ENCODE measurements at places on chromosomes 5 and 9. TPM values are rescaled to one million over a fixed set of nuclear protein-coding genes. Genes with fewer than 3 reads are reported as not detected.

APBA1 gene
- total RNA-seq: 0.05 TPM

OR1J2 gene
- not detected for total RNA-seq

C5orf58 gene
- not detected for total RNA-seq

DOCK8 gene
- total RNA-seq: 80.6 TPM

FCN2 gene
- total RNA-seq: not detected

CCDC171 gene
- 0.73 TPM for total RNA-seq

OR1N2 gene
- total RNA-seq: not detected

RNF183 gene
- total RNA-seq: not detected

HEMGN gene
- 0.46 TPM for total RNA-seq

TRIM14 gene
- 32.5 TPM for total RNA-seq

FAM120A gene
- total RNA-seq: 124 TPM

CDH10 gene
- total RNA-seq: not detected

CYSRT1 gene
- not detected for total RNA-seq

TXNDC8 gene
- not detected for total RNA-seq

GABRP gene
- not detected for total RNA-seq

PCDHB9 gene
- not detected for total RNA-seq

RECK gene
- 2.4 TPM for total RNA-seq

SERINC5 gene
- total RNA-seq: 21.5 TPM

IL3 gene
- 94.6 TPM for total RNA-seq

SPINK5 gene
- not detected for total RNA-seq

SPINK13 gene
- not detected for total RNA-seq

PPP3R2 gene
- not detected for total RNA-seq

PDGFRB gene
- 0.40 TPM for total RNA-seq

FCHO2 gene
- total RNA-seq: 0.47 TPM

ZMAT2 gene
- 83.2 TPM for total RNA-seq

PCDH12 gene
- 0.65 TPM for total RNA-seq

SLC28A3 gene
- total RNA-seq: 0.08 TPM

MVB12B gene
- total RNA-seq: 4.5 TPM

ENTPD2 gene
- total RNA-seq: not detected

PCSK5 gene
- total RNA-seq: 1.0 TPM

C7 gene
- total RNA-seq: 1.7 TPM

ANXA1 gene
- 55.9 TPM for total RNA-seq

RLN2 gene
- 0.76 TPM for total RNA-seq

KLF4 gene
- 0.50 TPM for total RNA-seq

CDH9 gene
- not detected for total RNA-seq

DPYSL3 gene
- total RNA-seq: 0.40 TPM

PHYHD1 gene
- not detected for total RNA-seq

CENPH gene
- 36.1 TPM for total RNA-seq

BHMT2 gene
- not detected for total RNA-seq

NTRK2 gene
- total RNA-seq: 0.82 TPM

ZFP62 gene
- total RNA-seq: 20.6 TPM

PCDHGA12 gene
- total RNA-seq: 0.24 TPM

ADAMTS13 gene
- 0.91 TPM for total RNA-seq

GMCL2 gene
- total RNA-seq: not detected

MCTP1 gene
- 1.1 TPM for total RNA-seq

TARS1 gene
- total RNA-seq: 275 TPM

CMYA5 gene
- 0.22 TPM for total RNA-seq

PCDHGB2 gene
- 0.13 TPM for total RNA-seq

ZFP2 gene
- total RNA-seq: 0.21 TPM

CCDC192 gene
- not detected for total RNA-seq

NUDT12 gene
- total RNA-seq: 2.3 TPM

SEMA6A gene
- 0.92 TPM for total RNA-seq

RASEF gene
- total RNA-seq: 0.05 TPM

Measured in activated T-cell treated with anti-CD3 and anti-CD28 coated beads, Interleukin-2, amount 50 U/mL, for 4 hours (primary cell).